Caki2 (cell line): ENCODE measurements at places on chromosomes 11 and 22. TPM values are rescaled to one million over a fixed set of nuclear protein-coding genes. Genes with fewer than 3 reads are reported as not detected.

- peak; percentile 72 for DNase-seq
These were observed 97.2 kb downstream of the PIWIL4 start for GRCh38 chr11:94664346-94664745.

GRCh38 chr22:24435861-24436371 lies 8.5 kb downstream of the ADORA2A start:
- no peak for DNase-seq

Gene KDELR3
- 198 and 250 TPM in 2 replicates for total RNA-seq

Gene FOLR3
- total RNA-seq: not detected in 2 replicates

DNA sequence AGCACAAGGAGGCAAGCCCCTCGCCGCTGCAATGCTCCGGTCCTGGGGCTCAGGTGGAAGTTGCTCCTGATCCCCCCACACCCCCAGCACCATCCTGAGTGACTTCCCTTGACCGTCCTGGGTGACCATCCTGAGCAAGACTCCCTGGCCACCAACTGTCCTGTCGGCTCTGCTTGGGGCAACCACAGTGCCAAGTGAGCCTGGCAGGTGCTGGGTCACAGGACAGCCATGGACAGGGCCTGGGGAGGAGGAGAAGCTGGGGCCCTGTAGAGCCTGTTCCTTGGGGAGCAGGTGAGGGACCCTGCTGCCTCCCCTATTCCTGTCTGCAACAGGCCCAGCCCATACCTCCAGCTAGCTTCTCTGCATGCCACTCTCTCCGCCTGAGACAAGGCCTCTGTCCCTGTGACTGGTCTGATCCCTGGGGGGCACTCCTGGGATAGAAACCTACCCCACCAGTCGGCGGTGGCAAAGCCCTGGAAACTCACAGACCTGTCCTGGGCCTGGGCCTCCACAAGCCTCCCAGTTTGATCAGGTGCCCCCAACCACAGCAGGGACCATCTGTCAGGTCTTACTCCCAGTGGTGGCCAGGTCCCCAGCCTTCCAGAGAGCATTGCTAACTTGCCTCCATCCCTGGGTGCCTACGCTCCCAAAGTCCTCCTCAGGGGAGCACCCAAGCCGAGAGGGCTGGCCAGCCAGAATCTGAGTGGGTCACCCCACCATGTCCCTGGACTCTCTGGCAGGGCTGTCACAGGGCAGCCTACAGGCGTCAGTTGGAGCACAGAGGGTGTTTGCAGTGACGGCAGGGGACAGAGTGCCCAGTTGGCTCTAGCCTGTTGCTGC lies 68.7 kb upstream of the WNT7B start:
- no peak for DNase-seq

DNA sequence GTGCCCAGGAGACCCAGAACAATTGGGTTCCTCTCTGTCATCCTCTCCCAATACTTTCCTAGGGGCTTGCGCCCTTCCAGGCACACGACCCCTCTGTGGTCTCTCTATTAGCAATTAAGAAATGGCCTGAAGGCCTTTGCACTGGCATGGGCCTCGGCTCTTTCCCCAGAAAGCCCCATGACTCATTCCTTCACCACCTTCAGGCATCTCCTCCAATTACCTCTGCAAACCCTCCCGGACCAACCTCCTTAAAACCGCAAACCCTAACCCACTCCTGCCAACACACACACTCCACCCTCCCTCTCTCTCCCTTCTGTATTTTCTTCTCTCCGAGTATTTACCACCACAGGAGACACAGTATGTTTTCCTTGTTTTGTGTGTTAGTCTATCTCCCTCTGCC lies 36.7 kb downstream of the LARGE1 start:
- DNase-seq: peak; percentile 18

DNA sequence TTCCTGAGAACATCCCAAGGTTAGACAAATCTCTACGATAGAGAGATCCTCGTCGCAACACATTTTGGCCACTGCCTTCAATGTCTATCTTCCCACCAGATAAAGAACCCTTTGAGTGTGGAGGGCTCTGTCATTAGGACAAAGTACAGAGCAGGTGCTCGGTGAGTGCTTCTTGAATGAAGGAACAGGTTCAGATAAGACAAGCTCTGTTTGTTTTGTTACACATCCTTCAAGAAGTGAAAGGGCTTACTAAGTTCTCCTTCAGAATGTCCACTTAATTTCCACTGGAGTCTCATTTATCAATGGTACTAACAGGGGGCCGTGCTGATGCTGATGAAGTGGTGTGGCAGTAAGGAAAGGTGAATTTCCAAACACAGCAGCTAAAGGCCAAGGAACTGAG lies 89.4 kb downstream of the SYN3 start:
- no peak for DNase-seq

DNA sequence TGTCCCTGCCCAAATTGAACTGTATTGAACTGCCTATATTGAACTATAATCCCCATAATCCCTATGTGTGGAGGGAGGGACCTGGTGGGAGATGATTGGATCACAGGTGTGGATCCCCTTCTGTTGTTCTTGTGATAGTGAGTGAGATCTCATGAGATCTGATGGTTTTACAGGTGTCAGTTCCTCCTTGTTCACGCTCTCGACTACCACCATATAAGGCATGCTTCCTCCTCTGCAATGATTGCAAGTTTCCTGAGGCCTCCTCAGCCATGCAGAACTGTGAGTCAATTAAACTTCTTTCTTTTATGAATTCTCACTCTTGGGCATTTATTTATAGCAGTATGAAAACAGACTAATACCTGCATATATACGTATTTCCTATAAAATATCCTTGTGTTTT lies 206.5 kb upstream of the PDGFD start:
- no peak for DNase-seq

DNA sequence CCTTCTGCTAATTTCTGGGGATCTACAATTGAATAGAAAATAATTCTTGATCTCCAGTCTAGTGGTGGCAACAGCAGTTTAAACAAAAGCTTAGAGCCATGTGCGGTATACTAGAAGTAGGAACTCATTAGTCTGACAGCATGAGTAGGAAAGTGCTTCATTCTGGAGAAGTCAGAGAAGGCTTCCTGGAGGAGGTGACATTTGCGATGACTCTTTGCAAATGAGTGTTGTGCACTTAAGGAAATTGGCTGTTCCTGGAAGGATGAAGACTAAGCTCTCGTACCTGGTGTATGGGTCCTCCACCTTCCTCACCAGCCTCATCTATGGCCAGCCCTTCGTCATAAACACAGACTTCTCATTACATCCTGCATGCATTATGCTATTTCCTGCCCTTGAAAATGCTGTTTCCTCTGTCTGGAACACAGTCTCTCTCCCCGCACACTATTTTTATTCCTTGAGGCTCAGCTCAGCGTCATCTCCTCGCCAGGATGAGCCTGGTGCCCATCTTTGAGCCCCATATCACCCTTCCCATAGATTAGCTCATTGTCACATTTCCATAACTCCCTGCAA lies 132.9 kb downstream of the PKNOX2 start:
- DNase-seq: no peak

- DNase-seq: no peak
These were observed 37.6 kb upstream of the BIRC3 start for GRCh38 chr11:102279641-102280170.

Gene IGLL1
- total RNA-seq: not detected in 2 replicates

GRCh38 chr11:64136765-64137441 lies 29.0 kb downstream of the MACROD1 start:
- DNase-seq: no peak

- no peak for DNase-seq
These were observed 19.8 kb upstream of the PSMA1 start for GRCh38 chr11:14539982-14540421.

Gene LRRC55
- total RNA-seq: not detected in 2 replicates

- no peak for DNase-seq
These were observed 61.8 kb upstream of the MTNR1B start for GRCh38 chr11:92907671-92908070.

DNA sequence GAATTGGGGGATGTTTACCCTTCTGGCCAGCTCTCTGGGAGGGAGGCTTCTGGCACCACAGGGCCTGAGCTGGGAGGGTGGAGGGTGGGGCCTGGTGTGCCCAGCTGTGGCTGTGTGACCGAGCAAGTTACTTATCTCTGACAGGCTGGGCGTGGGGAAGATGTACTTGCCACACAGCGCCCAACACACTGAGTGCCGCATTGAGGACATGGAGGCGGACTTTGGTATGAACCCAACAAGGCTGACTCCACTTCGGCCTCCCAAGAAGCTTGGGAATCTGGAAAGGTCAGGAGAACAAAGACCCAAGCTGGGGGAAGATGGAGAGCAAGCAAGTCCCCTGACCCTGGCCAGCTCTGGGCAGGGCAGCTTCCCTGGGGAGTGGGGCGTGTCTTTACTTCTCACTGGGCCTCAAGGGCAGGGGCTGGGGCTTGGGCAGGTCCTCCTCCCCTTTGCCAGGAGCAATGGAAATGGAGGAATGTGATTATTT lies 2.4 kb upstream of the MGAT3 start:
- no peak for DNase-seq

DNA sequence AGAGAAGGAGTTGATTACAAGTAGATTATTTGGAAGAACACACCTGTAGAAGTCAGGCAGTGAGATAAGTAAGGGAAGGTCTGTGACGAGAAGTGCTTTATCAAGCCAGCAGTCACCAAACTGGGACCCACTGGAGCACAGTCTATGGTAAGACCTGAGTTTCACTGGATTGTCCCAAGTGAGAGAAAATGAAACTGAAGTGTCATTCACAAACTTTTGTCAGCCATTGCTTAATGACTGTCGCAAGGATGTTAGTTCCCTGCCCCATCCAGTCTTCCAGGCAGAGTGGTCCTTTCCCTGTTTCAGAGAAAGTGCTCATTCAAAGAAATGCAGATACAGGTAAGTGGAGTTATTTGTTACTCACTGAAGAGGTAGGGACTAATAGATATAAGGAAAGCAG lies 728.0 kb upstream of the TENM4 start:
- no peak for DNase-seq

GRCh38 chr11:111095327-111095726 lies 150.2 kb upstream of the POU2AF2 start:
- no peak for DNase-seq

- DNase-seq: no peak
These were observed 1.1 kb upstream of the KRTAP5-7 start for GRCh38 chr11:71525938-71526495.

Gene CALCA
- not detected in 2 replicates for total RNA-seq

Gene APOL3
- 2.3 and 11.0 TPM in 2 replicates for total RNA-seq

Gene ZC3H12C
- total RNA-seq: 2.1 and 3.1 TPM in 2 replicates

DNA sequence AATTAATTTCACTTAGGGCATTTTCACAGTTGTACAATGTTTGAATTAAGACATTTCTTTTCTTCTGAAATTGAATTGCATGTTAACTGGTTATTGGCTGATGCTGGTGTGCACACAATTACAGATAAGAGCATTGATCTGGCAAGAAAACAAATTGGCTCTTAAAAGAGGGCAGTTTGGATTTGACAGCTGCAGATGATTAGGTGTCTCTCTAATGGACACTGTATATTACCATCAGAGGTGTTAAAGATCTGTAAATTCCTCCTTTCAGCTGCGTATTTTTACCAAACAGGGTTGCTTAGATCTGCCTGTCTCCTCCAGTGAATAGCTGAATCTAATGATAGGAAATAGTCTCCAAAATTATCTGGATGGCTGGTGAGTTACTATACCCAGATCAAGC lies 198.5 kb downstream of the BLID start:
- DNase-seq: no peak

DNA sequence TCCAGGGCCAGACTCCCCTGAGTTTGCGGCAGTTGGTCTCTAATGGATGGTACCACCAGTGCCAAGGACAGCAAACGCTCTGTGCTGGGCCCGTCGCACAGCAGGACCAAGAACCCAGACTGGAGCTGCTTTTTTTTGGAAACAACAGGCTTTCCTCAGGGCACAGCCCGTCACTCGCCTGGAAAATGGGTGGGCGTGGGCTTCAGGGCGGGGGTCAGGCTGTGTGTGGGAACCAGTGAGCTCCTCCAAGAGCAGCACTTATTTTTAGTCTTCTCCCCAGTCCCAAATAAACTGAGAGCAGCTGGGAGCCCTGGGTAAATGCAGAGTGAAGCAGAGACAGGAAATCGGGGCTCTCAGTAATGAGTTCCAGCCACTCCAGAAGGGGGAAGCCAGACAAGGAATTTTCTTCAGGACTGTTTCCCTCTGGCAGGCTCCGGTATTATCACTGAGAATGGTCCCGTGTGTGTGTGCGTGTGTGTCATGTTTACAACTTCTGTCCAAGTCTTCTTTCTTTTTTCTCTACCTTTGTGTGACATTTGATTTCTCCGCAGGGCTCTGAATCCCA lies 63.0 kb downstream of the PPFIBP2 start:
- no peak for DNase-seq

GRCh38 chr22:31919730-31920129 lies 24.6 kb upstream of the YWHAH start:
- DNase-seq: no peak

Gene POU2AF3
- total RNA-seq: not detected in 2 replicates
